ENCODE measurements at places on chromosomes 11 and 22. TPM values are rescaled to one million over a fixed set of nuclear protein-coding genes. Genes with fewer than 3 reads are reported as not detected.

LRRC4C gene
- 16.6 TPM for polyA plus RNA-seq

CYB5R2 gene
- polyA plus RNA-seq: 30.3 TPM

MLC1 gene
- polyA plus RNA-seq: 0.64 TPM

MS4A4A gene
- polyA plus RNA-seq: 7.4 TPM

CD82 gene
- 17.8 TPM for polyA plus RNA-seq

THOC5 gene
- 20.8 TPM for polyA plus RNA-seq

KRTAP5-11 gene
- polyA plus RNA-seq: not detected

Measured in right renal cortex interstitium (tissue), 3 donors.